ENCODE measurements at places on chromosomes 7 and 10. TPM values are rescaled to one million over a fixed set of nuclear protein-coding genes. Genes with fewer than 3 reads are reported as not detected.

DNA sequence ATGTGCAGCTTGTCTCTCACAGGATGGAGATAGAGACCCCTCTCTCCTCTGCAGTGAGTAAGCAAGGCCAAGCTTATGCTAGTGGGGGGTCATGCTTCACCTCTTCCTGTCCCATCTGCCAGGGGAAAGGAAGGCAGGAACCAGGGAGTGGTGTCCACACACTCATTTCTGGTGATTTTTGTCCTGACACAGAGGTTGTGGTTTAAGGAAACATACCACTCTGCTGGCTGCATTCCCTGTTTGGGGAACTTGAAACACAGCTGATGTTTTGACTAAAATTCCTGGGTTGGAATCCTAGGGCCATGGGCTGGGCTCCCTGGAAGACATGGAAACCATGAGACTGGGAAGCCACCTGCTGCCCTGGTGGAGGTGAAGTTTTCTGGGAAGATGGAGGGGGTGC lies 21.4 kb downstream of the C10orf120 start:
- no peak for DNase-seq

GRCh38 chr10:21702633-21703111 lies 168.6 kb downstream of the MLLT10 start:
- no peak for DNase-seq

DNA sequence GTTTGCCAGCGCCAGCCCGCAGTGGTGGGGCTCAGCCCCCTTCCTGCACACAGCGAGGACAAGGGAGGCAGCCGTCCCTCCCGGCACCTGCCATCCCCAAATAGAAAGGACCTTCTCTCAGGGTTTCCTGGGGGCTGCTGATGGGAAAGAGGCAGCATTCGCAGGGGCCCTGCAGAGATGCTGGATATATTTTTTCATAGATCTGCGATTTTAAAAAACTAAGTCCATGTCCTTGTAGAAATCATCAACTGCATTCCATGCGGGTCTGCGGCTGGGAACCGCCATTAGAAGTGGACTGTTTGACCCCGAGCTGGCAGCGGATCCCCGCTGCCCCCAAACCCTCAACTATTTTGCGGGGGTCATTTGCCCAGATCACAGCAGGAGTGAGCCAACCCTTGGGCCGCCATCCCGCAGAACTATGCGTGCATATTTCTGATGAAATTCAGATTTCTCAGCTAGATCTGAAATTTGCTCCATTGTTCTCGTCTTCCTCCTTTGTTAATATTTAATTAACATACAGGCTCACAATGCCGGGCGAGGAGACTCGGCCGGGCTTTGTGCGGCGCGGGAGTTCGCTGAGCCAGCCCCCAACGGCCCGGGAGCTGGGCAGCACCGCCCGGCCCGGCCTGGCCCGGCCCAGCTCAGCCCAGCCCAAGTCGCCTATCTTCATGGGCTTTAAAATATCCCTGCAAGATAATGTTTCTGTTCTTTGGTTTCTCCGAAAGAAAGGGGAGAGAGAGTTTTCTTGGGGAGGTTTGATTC lies 2.0 kb downstream of the EN2 start:
- DNase-seq = no peak

DNA sequence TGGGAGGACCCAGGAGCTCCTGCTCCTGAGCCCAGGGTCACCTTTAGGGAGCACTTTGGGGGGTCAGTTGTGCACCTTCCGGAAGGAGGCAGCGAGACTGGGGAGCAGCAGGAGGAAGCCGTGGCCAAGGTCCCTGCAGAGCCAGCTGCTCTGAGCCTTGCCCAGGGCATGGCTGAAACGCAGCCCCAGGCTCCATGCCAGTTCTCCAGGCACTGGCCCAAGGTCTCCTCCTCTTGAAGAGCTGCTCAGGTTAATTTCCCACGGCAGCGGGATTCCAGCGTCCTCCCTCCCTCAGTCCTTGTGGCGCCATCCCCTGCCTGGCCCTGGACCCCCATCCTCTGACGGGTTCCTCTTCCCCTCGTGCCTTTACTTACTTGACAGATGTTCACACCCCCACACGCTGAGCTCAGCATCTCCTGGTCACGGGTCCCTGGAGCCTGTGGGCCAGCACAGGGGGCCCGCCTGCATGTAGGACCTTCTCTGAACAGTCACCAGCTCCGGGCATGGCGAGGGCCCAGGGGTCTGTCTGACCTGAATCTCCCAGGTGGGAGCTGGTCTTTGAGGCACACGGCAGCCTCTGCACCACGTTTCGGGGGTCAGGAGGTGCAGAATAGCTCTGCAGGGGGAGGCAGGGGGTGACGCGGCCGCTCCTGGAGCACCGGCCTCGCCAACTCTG lies 16.7 kb upstream of the CFAP46 start:
- no peak for DNase-seq

- no peak for DNase-seq
These were observed 172.0 kb upstream of the ZNF32 start for GRCh38 chr10:43820663-43821062.

DNA sequence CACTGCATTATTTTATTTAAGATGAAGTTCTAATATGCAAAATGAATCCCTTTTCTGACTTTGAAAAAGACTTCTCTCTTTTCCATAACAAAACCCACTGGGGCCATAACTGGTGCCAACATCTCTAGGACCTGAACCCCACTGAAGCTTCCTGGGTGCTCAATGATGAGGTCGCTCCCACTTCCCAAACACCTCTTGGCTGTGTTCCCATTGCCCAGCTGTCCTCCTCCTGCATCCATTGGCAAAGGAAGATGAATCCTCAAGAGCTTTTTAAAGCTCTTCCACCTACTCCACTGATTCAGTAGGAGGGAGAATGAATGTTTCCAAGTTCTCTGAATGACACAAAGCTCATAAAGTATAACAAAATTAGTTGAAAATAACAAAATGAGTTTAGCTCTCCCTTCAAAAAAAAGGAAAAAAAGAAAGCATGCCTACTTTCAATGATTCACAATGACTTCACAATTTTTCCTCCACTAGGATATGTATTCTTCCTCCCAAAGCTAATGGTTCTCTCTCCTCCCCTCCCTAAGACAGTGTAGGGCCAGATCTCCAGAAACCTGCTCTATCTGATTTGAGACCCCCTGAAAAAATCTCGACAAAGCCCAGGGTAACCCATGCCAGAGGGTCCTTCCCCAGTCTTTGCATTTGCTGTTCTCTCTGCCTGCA lies 64.8 kb downstream of the SORBS1 start:
- DNase-seq = no peak

DNA sequence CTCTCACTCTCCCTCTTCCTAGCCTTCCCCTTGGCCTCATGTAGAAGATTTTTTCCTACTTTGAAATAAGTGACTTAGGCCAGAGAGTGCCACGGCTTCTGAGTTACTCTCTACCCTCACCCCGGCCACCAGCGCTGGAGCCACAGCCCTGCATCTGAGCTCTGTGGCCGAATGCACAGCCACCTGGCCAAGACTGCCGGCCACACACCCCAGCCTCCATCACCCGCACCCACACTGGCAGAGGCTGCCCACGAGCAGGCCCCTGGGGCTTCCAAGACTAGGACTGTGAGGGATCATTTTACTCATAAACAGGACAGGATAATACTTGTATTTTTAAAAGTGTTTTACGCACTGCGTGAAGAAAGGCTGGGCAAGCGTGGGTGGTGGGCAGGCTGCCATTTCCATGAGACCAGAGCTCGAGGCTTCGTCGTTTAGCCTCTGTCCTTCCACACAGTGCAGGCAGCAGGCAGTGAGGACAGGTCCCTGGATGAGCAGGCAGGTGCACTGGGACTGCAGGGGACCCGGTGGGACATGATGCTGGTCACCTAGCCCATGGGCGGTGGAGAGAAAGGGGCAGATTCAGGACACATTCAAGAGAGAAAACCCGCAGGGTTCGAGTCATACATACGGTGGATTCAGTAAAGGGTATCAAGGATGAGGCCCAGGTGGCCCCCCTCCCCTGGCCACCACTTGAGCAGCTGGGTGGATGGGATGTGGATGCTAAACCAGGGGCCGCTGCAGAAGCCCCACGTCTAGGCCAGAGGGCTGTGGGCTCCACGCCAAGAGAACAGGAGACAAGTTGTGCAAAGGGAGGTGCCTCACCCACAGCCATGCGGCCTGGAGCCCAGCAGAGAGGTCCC lies 35.5 kb upstream of the RNF32 start:
- DNase-seq = no peak

DNA sequence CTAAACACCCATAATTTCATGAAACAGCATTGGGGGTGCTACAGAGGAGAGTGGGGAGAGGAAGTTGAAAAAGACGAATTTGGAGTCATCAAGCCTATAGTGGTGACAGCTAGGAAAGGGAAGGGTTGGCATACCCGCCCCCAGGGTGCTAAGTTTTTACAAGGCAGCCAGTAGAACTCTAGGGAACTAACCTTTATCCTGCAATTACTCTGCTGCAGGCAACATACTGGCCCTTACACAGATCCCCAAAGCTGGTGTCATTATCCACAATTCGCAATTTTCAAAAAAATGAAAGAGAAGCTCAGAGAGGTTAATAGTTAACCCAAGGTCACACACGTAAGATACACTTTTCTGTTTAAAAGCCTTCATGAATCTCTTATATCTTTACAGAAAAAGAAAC lies 14.2 kb upstream of the SLC35B4 start:
- DNase-seq = no peak

DNA sequence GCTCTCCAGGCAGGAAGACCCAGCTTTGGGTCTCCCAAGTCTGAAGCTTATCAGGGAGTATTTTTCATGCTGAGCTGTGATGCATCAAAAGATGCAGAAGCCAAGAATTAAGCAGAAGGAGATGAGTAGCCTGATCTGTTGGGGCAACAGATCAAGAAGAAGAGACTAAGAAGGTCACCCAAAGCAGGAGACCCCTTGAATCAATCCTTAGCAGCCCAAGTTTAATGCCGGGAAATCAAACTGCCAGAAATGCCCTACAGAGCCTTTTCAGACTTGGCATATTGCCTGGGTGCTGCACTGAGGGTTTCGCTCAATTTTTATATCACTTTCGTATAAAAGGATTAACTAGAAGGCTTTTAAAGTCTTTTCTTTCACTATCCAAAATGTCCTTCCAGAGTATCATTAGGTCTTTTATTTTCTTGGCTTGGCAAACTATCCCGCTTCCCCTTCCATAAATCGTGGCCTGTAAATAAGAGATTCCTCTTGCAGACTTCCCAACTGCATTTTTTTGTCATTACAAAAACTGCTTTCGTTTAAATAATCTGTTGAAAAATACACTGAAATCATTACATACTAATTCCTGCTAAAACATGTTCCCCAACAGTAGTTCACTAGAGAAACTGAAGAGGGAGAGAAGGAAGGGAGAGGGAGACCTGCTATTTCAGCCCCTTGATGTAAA lies 49.0 kb upstream of the STK17A start:
- peak; percentile 79 for DNase-seq

DNA sequence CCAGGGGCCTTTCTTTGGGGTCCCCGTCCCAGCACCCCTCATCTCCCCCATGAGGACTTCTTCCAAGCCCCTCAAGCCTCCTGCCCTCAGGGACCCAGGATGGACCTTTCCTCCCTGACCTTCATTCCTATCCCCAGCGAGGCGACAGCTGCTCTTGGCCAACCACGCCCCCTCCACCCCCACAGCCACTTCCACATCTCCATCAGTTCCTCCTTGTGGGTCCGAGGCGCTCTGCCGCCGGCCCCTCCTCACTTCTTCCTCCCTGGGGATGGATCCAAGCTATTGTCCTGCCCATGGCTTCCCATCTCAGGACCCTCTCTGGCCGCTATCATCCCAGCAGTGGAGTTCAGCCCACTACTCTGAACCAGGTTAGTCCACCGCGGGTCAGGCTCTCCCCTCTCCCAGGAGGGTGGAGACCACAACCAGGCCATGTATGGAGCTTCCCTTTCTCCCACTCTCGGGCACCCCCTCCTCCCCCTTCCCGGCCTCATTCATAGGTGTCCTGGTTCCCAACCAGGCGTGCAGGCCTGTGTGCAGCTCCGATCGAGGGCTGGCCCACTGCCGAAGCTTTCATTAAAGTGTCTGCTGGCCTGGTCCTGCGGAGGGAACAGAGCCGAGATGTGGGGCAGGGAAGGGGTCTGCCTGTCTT lies 1.7 kb upstream of the SH2B2 start:
- no peak for DNase-seq

DNA sequence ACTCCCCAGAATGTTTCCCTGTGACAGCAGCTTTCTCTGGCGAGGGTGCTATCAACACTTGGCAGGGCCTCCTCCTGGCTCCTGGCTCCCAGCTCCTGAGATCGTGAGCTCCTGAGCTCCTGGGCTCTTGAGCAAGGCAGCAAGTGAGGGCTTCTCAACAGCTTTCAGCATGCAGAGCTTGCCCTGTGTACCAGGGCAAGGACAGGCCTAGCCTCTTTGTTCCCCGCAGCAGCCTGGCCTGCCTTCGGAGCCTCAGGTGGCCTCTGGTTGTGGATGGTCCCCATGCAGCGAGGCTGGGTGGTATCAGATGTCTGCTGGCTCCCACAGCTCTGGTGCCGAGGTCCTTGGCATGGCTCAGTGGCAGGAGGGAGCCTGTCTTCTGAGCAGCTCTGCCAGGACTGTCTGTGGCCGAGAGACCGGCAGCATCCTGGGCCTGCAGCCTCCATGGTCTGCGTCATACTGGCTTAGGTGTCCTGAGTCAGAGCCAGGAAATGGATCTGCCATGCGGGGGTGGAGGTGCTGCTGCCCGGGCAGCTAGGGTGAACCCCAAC lies 44.2 kb downstream of the ZMIZ1 start:
- DNase-seq = peak; percentile 81

DNA sequence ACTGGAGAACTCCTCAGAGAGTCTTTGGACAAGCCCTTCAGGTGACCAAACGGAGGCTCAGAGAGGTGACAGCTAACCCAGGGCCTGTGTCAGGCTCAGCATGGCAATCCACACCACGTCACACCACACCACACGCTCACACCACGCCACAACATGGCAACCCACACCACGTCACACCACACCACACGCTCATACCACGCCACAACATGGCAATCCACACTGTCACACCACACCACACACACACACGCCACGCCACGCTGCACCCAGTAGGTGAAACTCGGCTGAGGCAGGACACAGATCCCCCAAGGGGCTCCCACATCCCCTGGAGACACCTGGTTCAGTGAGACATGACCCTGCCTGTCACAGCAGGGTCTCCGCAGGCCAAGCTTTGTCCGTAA lies 107.3 kb downstream of the PDGFA start:
- no peak for DNase-seq

DNA sequence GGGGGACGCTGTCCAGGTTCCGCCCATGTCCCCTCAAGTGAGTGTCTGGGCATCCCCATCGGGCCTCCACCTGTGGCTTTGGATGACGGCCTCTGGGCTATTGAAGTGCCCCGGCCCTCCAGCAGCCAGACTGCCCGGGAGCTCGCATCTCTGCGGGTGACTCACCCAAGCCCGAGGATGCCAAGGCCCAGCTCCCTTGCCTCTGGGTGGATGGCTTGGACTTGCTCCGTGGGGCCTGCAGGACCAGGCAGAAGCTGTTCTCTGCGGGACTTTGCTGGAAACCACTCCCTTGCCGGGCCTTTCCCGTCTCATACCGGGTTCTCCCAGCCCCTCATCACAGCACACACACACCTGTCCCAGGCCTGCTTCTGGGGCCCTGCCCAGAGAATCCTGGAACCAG lies 22.4 kb downstream of the DPYSL4 start:
- no peak for DNase-seq

The STMP1 gene
- 18.6 TPM for total RNA-seq

The MBL2 gene
- total RNA-seq = not detected

The TDRD1 gene
- 0.64 TPM for total RNA-seq

The FANK1 gene
- 2.9 TPM for total RNA-seq

The NRBF2 gene
- total RNA-seq = 29.3 TPM

The CLRN3 gene
- not detected for total RNA-seq

The CCDC172 gene
- not detected for total RNA-seq
